ENCODE measurements at places on chromosomes 4 and X.
A peak's percentile ranks its signal among the peaks of the same experiment; 100 is the strongest.

- DNase-seq = no peak
These were observed 74.4 kb downstream of the OTC start for GRCh38 chrX:38426785-38427184.

GRCh38 chr4:15729910-15730533 is 27.2 kb downstream of the BST1 start:
- peak; percentile 60 for DNase-seq

GRCh38 chrX:46758163-46758955 is 559 bp downstream of the SLC9A7 start:
- DNase-seq = peak; percentile 28

- no peak for DNase-seq
These were observed 47.1 kb upstream of the PPP2R3B start for GRCh38 chrX:433771-434170.

GRCh38 chr4:137572163-137572562 is 39.9 kb upstream of the PCDH18 start:
- DNase-seq = no peak

GRCh38 chrX:130741584-130741983 is 161.4 kb downstream of the ENOX2 start:
- no peak for DNase-seq

GRCh38 chr4:188778905-188779304 is 639.7 kb downstream of the TRIML1 start:
- no peak for DNase-seq

DNA sequence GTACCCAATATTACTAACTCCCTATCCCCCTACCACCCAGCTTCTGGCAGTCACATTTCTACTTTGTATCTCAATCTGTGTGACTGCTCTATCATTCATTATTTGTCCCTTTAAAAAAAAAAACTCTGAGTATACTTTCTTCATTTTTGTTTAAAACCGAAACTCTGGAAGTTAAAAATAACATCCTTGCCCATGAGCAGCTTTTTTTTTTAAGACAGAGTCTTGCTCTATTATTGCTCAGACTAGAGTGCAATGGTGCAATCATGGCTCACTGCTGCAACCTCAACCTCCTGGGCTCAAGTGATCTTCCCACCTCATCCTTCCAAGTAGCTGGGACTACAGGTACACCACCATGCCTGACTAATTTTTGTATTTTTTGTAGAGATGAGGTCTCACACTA is 15.8 kb downstream of the UBE2K start:
- DNase-seq = no peak

DNA sequence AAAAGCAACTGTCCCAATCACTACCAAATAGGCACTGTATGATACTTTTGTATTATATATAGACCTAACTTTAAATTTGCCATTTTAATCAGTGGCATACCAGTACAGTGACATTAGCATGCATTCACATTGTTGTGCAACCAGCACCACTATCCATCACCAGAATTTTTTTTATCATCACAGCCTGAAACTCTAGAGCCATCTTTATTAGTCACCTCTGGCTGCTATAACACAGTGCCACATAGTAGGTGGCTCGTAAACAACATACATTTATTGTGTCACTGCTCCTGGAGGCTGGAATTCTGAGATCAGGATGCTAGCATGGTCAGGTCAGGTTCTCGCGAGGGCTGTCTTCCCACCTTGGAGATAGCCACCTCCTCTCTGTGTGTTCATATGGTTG is 188.4 kb upstream of the GALNT7 start:
- no peak for DNase-seq

DNA sequence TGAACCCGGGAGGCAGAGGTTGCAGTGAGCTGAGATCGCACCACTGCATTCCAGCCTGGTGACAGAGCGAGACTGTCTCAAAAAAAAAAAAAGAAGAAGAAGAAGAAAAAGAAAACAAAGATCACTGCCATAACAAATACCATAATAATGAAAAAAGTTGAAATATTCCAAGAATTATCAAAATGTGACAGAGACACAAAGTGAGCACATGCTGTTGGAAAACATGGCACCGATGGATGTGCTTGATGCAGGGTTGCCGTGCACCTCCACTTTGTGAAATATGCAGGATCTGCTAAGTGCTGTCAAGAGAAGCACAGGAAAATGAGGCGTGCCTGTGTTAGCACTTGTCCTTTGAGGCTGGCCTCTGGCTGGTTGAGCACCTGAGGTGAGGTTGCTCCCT is 133.3 kb downstream of the STK32B start:
- no peak for DNase-seq

GRCh38 chr4:13525606-13526281 is 18.6 kb downstream of the NKX3-2 start:
- DNase-seq = no peak

GRCh38 chr4:99817309-99817890 is 773 bp downstream of the DAPP1 start:
- DNase-seq = no peak

DNA sequence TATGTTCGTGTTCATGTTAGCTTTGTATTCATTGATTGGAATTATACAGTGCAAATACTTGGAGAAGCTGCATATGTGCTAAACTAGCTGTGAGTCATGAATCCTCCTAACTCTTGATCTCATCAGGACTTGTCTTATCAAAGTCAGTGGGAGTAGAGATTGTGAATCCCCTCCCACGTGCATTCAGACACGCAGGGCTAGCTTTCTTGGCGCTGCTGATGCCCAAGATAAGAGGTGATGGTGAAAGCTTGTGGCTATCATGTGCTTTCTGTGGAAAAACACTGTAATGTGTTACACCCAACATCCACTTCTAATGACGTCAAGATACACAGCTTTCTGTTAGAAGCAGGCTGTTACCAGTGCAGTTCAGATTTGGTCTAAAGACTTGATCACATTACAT is 348.7 kb upstream of the HAND2 start:
- DNase-seq = no peak

DNA sequence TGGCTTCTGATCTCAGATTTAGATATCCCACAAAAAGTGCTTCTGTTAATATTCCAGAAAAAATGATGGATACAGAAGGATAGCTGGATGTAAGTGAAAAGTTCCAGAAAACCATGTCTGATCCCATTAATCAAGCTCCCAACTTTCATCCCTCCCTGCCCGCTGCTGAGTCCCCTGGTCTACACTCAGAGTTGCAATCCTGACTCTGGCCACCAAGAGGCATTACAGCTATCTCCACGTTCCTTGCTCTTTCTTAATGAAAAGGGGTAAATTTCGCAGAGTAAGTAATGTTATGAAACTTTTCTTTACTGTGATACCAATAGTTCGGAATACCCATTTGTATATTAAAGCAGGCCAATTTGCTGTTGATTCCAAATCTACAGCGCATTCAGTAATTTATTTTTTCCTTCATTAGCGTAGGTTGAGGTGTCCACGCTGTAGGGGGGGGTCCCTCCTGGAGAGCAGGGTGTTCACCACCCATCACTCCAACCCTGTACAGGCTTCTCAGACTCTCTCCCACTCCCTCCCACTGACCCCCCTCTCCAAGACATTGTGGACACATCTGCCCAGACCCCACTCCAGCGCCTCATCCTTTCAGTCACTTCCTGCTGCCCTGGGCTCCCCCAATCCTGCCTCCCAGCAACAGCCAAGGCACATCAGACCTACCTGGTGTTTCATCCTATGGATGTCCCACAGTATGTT is 55.1 kb downstream of the RAB40A start:
- DNase-seq = peak; percentile 31

- DNase-seq = no peak
These were observed 584.2 kb upstream of the FTHL17 start for GRCh38 chrX:31656013-31656412.

GRCh38 chrX:35122756-35123155 is 180.2 kb downstream of the FAM47B start:
- no peak for DNase-seq

DNA sequence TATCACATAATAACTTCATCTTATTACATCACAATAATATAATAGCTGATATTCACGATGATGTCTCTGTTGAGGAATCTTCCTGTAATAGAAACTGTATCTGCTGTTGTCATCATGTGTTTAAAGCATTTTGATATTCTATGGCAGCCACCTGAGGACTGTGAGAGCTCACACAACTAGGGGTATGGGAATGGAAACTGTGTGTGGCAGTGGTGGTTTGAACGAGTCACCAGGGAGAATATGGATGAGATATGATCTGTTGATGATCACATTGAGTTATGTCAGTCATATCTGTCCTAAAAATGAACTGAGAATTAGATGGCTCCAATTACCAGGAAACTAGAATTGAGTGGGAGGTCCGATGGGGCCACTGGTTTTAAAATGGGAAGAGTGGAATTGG is 169.6 kb downstream of the MID1IP1 start:
- no peak for DNase-seq

DNA sequence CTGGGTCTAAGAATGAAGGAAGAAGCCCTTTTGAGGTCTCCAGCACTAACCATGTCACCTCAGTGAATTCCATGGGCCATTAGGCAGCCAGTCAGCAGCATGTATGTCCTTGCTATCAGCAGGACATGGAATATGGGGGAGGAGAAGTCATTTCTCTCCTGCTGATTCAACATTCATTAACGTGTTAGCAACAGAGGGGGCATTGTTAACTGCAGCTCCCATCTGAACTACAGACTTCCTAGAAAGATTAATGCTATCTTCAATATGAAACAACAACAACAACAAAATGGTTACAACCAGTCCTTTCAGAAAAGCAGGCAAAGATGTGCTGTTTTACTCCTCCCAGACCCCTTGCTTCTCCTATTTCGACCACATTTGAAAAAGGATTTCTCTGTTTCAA is 120.4 kb upstream of the SLC34A2 start:
- no peak for DNase-seq

- no peak for DNase-seq
These were observed 660.2 kb downstream of the ADGRL3 start for GRCh38 chr4:61860376-61860775.

GRCh38 chrX:63656871-63657580 is 128.0 kb downstream of the ARHGEF9 start:
- DNase-seq = no peak

GRCh38 chrX:70254909-70255308 is 5.1 kb downstream of the P2RY4 start:
- DNase-seq = no peak

DNA sequence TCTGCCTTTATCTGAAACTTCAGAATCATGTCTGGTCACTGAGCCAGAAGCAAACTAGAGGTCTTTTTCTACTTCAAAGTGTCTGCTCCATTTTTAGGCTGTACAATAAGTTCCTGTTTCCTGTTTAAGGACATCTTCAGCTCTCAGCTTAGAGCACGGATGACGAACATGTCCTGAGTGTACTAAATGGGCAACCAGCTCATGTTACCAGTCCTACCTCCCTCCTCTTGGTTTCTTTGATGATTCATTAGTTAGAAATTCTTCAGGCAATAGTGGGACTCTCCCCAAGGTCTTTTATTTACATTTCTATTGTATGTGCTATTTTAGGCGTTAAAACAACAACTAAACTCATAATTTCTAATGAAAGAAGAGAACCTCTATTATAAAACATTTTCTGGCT is 58.0 kb downstream of the ENPEP start:
- DNase-seq = no peak

- no peak for DNase-seq
These were observed 717.5 kb upstream of the SLIT2 start for GRCh38 chr4:19534159-19534558.

- DNase-seq = no peak
These were observed 1840.1 kb downstream of the PCDH7 start for GRCh38 chr4:32560306-32560705.

DNA sequence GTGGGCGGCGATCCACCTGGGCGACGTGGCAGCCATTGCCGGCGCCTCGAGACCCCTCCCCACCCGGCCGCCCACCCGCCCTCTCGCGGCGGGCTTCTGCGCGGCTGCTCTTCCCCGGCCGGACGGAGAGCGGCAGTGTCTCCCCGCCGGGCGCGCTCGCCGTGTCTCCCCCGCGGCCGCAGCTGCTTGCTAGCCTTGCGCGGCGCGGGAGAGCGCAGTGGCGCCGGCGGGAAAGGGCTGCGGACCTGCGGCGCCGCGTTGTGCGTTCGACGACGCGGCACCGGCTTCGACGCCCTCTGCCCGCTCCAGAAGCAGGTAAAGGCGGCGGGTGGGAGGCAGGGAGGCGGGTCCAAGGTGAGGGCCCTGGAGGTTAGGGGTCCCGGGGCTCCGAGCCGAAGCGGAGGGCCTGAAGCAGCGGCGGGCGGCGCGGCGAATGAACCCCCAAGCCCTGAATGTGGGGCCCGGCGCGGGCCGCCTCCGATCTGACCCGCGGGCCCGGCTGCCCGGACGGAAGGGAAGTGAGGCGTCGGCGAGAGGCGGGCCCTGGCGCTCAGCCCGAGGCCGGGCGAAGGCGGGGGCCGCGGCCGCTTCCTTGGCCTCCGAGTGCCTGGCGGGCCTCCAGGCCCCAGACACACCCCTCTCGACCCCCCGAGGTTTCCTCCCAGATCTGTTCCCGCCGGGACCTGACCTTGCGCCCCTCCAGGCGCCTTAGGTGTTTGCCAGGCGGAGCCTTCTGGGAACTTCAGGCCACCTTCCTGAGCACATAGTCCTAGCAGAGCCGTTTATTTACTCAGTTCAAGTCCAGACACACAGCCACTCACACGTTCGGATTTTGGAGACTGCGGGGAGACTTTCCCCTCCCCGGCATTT is at the start of gene N4BP2:
TSS of gene N4BP2 (plus strand) at position 135 of the 870 bp plus-strand sequence. CDS start 40,491 bp downstream, outside the sequence.
- peak; percentile 80 for DNase-seq

GRCh38 chrX:139924069-139924695 is 8.7 kb downstream of the ATP11C start:
- DNase-seq = no peak

- no peak for DNase-seq
These were observed 105.9 kb downstream of the TEX13A start for GRCh38 chrX:105114554-105115130.

- no peak for DNase-seq
These were observed 14.1 kb downstream of the TNIP3 start for GRCh38 chr4:121150003-121150402.

- no peak for DNase-seq
These were observed 77.8 kb downstream of the GALNTL6 start for GRCh38 chr4:171891038-171891437.

Measured in activated CD8-positive, alpha-beta T cell treated with anti-CD3 and anti-CD28 coated beads, Interleukin-2, amount 10 ng/mL, durations not matched to agents 7 days and 5 days (primary cell).